PC-9 (cell line): ENCODE measurements at places on chromosomes 4 and X. TPM values are rescaled to one million over a fixed set of nuclear protein-coding genes. Genes with fewer than 3 reads are reported as not detected.

DNA sequence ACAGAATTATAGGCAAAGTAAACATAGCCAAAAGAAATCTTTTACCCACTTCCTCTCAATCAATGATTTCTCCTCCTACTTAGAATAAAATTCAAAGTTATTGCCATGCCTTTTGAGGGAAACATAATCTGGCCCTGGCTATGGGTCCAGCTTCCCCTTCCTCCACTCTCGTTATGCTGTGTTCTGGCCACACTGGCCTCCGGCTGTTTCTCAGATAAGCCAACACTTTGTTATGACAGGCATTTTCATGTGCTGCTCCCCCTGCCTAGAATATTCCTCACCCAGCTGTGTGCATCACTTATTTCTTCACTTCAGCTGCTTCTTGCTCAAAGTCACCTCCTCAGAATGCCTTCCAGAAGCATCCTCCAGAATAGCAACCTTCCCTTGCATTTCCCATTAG lies 386.6 kb upstream of the AADAT start:
- no peaks in the 10 kb centered on the region for H3K27me3 ChIP-seq
- H3K36me3 ChIP-seq, result no peaks in the 10 kb centered on the region
- H3K4me3 ChIP-seq, result no peak overlapping the region
- no peak overlapping the region for H3K27ac ChIP-seq
- H3K4me1 ChIP-seq, result no peaks in the 10 kb centered on the region

The GPR50 gene
- total RNA-seq, result not detected in 2 replicates

The TMEM271 gene
- not detected in 2 replicates for total RNA-seq

The TMEM255A gene
- total RNA-seq, result 9.4 and 16.7 TPM in 2 replicates

The HOPX gene
- total RNA-seq, result 0.98 and 1.0 TPM in 2 replicates

GRCh38 chrX:71131510-71131909 lies 13.1 kb downstream of the MED12 start:
- H3K27ac ChIP-seq, result no peak overlapping the region
- no peaks in the 10 kb centered on the region for H3K4me1 ChIP-seq
- H3K27me3 ChIP-seq, result no peaks in the 10 kb centered on the region
- H3K36me3 ChIP-seq, result 0 out of 2 replicates have a peak, but pooled peaks cover 4% of the 10 kb centered on the region
- no peak overlapping the region for H3K4me3 ChIP-seq
